ENCODE measurements at places on chromosomes 3 and 15. TPM values are rescaled to one million over a fixed set of nuclear protein-coding genes. Genes with fewer than 3 reads are reported as not detected.

Gene FOXB1
- total RNA-seq = not detected

Gene DUOXA1
- total RNA-seq = not detected

Gene EIF3J
- 43.4 TPM for total RNA-seq

Gene NANOGP8
- total RNA-seq = not detected

Gene CYP8B1
- total RNA-seq = not detected

Gene PRKCD
- 2.5 TPM for total RNA-seq

Gene ZNF717
- 0.57 TPM for total RNA-seq

Gene CHP1
- 63.7 TPM for total RNA-seq

Gene MAN2C1
- total RNA-seq = 32.6 TPM

Gene CCDC39
- 0.22 TPM for total RNA-seq

Gene IQCF5
- not detected for total RNA-seq

Gene CFAP100
- total RNA-seq = not detected

Gene CX3CR1
- total RNA-seq = not detected

Gene POLR2M
- total RNA-seq = 114 TPM

Gene STARD5
- total RNA-seq = 1.7 TPM

Gene NRG4
- 0.65 TPM for total RNA-seq

Gene MCF2L2
- 0.22 TPM for total RNA-seq

Gene PLCH1
- total RNA-seq = 0.50 TPM

Gene GRAMD1C
- 1.1 TPM for total RNA-seq

Gene GPR27
- not detected for total RNA-seq

Gene HRG
- not detected for total RNA-seq

Gene ZNF385D
- not detected for total RNA-seq

Gene ICE2
- 29.2 TPM for total RNA-seq

Gene RBP2
- total RNA-seq = not detected

Gene FANCD2
- total RNA-seq = 41.3 TPM

Gene AMOTL2
- total RNA-seq = 182 TPM

Gene LRRC15
- total RNA-seq = 47.7 TPM

Measured in A172 (cell line).